NCI-H1694 (cell line): ENCODE measurements at places on chromosomes 4 and X.

DNA sequence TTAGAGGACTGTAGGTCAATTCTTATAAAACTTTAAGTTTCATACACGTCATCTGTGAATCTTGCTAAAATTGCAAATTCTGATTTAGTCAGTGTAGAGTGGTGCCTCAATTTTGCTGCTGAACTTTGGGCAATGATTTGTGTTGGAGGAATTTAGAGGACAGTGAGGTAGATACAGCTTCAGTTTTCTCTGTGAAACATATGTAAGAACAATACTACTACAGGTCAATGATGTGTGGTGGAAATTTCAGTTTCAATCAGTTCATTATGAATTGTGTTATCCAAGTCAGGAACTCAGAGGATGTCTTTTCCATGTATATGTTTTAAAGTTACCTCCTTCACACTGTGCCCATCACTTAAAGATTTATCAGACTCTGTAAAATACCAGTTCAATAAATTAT lies 1597.8 kb upstream of the PCDH10 start:
- no peak for DNase-seq

DNA sequence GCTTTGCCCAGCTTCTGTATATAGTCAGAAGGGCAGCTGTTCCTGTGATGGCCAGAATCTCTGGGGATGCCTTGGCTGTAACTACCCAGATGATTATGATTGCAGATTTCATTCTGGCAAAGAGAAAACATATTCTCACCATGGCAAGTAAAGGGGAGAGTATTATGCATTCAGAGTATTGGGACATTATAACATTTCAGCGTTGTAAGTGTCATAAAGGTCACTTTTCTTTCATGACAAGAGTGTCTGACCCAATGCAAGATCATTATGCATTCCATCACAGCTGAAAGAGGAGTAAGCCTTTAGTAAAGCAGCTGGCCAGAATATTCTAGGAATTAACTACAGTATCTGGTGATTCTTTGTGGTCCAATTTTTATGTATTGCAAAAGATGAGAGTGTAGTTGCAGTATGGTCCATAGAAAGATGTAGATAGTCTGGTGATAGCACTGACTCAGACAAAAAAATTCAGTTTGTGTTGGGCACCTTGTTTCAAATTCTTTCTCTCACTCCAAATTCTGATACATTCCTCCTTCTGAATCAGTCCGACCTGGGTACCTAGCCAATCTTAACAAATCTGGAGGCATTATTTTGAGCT lies 2366.3 kb downstream of the PCDH7 start:
- DNase-seq = no peak

DNA sequence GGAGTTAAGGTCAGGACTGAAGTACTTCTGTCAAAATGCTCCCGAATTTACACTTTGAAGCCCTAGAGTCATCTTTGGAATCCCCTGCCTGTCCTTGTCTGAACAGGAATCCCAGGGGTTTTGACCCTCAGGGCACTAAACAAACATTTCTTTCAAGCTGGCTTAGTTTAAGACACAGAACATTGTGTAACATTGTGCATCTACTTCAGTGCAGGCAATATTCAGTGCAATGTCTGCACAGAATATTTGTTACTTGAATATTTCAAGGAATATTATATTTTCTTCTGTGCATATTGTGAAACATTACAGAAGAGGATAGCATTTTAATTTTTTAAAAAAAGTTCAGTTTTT lies 763.4 kb downstream of the PCDH18 start:
- DNase-seq = no peak

- no peak for DNase-seq
These were observed 41.5 kb downstream of the EFNB1 start for GRCh38 chrX:68870357-68870756.

DNA sequence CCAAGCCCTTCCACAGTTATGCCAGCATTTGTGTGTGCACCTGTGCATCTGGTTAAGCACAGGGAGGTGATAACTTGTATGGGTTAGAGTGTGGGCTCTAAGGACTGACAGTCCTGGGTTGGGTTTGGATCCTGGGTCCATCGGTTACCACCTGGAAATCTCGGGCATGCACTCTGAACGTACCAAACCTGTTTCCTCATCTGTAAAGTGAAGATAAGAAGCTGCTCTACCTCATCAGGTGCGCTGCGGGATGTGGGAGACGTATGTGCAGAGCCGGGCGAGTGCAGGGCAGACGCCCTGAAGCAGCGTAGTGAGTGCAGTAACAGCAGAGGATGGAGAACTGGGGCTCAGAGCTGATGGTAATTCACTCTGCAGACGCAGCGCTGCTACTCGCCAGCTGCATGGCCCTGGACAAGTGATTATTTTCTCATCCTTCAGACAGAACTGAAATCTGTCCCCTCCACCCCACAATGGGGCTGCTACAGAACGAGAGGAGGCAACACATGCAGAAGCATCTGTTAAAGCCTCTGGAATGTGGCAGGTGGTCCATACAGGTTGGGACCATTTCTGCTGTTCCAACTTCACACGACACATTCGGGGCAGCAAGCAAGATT lies 64.4 kb downstream of the HADH start:
- no peak for DNase-seq

DNA sequence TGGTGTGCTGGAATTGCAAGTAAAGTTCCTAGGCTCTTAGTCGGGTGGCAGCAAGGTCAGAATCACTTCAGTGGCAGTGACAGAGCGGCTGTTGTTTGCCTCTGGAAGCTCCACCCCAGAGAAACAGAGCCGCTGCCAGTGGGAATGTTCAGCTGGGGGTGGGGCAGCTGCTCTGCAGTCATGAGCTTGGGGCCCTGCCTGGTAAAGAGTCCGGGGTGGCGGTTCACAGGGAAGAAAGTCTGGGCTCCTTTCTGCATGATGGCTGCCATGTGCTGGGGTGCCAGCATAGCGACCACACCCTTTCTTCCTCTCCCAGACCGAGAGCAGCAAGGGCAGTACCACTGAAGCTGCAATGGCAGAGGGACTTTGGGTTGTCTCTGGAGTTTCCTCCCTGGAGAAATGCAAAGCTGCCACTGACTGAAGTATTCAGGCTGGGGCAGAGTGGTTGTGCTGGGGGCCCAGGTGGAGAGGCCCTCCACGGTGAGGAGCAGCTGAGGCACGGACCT lies 108.8 kb upstream of the CENPE start:
- no peak for DNase-seq

GRCh38 chrX:50881028-50881427 lies 29.5 kb upstream of the BMP15 start:
- DNase-seq = no peak

DNA sequence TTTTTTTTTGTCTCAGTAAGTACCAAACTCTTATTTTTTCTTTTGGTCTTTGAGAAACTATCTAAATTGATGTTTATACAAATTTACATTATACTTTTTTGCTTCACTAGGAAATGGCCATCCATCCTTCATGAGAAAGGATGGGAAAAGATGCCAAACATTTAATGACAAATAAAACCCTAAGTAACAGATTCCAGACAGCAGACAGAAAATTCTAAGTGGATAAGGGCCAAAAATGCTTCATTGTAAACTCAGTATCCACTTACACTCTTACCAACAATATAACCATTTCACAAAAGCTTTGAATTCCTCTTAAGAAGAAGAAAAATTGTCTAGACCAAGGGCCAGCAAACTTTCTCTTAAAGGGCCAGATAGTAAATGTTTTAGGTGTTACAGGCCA lies 3.5 kb downstream of the GUCY1B1 start:
- DNase-seq = no peak

DNA sequence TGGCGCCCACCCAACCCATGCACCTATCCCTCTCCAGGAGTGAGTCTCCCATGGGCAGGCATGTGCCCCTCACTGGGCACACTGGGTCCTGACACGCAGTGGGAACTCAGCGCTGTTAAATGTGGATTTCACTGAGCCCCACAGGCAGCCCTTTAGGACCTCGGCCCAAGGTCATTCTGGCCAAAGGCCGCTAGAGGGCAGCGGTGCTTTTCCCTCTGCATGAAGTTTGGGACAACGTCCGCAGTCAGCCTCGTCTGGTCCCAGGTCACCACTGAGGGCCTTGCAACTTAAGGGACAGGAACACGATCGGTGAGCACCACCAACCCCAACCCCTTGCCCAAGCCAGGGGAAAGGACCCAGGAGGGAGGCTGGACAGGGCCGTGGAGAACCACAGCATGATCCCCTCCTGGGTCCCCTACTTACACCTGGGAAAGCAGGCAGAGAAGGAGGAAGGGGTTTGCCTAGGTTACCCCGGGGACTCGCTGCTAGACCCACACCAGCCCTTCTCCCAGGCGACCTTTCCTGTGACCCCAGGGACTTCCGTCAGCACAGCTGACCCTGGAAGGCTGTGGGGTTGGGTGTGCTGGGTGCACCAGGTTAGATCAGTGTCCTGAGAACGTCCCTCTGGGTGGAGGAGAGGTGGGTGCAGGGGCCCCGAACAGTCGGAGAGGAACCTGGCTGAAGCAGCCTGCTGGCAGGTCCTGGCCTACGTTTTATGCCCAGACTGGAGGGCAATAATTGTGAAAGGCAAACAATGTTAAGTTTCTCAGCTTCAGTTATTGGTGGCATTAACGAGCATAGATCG lies 24.0 kb downstream of the CYTL1 start:
- peak; percentile 6 for DNase-seq

DNA sequence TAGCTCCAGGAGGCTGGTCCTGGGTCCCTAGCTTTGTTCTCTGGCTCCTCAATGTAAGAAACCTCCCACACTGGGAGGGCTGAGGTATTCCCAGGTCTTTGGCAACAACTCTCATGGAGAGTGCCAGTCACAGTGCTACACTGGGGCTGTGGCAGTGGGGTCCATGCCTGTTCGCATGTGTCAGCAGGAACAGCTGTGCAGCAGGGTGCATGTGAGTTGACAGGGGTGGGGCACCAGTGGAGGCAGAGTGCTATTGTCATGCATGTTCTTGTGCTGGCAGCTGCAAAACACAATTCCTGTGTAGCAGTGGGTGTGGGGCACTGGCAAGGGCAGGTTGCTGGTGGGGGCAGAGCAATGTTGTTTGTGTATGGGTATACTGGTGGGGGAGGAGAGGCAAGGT lies 246.0 kb downstream of the CXXC4 start:
- DNase-seq = no peak

- DNase-seq = no peak
These were observed 76.5 kb upstream of the TEX13A start for GRCh38 chrX:105297041-105297440.

- no peak for DNase-seq
These were observed 38.5 kb upstream of the HERC5 start for GRCh38 chr4:88418411-88418810.

DNA sequence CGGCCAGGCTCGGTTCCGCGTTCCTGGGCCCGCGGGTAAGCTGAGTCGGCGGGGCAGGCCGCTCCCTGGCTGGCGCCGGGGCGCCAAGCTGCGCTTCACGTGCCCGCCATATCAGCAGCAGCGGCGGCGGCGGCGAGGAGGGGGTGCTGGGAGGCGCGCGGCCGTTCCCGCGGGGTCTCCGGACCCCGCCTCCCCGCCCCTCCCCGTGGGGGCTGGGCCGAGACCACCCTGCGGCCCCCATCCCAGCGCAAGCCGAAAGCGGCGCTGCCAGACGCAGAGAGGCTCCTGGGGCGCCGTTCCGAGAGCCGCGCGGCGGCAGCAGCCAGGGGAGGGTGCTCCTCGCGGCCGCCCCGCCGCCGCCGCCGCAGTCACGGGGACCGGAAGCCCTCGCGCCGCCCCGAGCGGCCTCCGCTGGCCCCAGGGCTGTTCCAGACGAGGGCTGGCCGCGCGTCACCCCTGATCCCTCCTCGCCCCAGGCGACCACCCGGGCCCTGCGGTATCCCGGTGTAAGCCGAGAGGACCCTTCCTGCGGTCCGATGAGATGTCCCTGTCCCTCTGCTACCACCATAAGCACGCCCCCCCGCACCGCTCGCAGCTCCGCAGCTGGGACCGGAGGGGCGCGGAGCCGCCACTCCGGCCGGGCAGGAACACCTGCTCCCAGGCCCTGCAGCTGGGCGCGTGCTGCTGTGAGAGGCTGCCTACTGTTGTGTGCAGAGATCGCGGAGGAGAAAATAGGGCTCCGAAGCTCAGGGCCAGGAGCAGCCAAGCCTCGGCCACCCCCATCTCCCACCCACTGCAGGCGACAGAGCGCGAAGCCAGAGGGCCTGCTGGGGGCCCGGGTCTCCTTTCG lies 7.5 kb upstream of the BCOR start:
- DNase-seq = peak; percentile 16

- DNase-seq = no peak
These were observed 71.8 kb downstream of the AFAP1 start for GRCh38 chr4:7867701-7868435.

- DNase-seq = no peak
These were observed 10.1 kb downstream of the ELF4 start for GRCh38 chrX:130100180-130100579.

- peak; percentile 87 for DNase-seq
These were observed 383.3 kb downstream of the SMARCA1 start for GRCh38 chrX:129139837-129140598.

DNA sequence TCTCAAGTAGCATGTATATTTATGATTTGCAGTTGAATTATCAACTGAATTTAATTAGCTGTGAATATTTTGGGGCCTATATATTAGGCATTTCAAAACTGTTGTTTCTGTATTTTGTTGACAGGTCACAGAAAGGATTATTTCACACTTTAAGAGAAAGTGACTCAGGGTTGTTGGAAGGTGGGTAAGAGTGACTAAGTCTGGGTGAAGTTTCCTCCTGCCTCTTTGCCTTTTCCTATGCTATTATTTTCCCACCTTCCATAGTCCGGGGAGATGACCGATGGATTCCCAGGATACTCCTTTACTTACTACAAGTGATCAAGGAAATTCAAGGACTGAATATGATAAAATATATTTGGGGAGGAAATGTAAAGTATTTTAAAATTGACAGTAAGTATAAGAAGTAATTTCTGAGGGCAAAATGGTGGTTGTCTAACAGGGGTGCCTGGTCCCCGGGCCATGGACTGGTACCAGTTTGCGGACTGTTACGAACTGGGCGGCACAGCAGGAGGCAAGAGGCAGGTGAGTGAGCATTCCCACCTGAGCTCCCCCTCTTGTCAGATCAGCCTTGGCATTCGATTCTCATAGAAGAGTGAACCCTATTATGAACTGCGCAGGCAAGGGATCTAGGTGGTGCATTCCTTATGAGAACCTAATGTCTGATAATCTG lies 175.5 kb upstream of the GPRIN3 start:
- DNase-seq = no peak

DNA sequence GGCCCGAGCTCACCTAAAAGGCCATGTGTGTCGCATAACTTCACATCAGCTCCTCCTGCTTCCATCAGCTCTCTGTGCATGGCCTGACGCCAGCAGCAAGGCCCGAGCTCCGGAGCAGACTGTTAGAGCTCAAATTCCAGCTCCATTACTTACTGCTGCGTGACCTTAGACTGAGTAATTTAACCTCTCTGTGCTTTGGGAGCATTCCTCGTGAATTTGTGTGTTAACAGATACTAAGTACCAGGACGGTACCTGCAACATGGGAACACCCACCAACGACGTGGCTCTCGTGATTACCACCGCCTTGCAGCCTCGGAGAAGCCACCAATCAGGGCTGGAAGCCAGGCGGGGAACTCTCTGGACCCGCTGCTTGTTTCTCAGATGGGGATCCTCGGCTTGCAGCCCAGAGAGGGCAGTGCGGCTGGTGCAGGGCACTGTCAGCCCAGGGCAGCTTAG lies 12.9 kb downstream of the LETM1 start:
- DNase-seq = no peak

- DNase-seq = no peak
These were observed 310.9 kb downstream of the MID1IP1 start for GRCh38 chrX:39112143-39112542.

- no peak for DNase-seq
These were observed 44.6 kb downstream of the PALLD start for GRCh38 chr4:168541266-168541953.
